ENCODE measurements at places on chromosomes 12 and 14. TPM values are rescaled to one million over a fixed set of nuclear protein-coding genes. Genes with fewer than 3 reads are reported as not detected.

RND1 gene
- 4.9 TPM for total RNA-seq

USP44 gene
- total RNA-seq = 28.8 TPM

DNA sequence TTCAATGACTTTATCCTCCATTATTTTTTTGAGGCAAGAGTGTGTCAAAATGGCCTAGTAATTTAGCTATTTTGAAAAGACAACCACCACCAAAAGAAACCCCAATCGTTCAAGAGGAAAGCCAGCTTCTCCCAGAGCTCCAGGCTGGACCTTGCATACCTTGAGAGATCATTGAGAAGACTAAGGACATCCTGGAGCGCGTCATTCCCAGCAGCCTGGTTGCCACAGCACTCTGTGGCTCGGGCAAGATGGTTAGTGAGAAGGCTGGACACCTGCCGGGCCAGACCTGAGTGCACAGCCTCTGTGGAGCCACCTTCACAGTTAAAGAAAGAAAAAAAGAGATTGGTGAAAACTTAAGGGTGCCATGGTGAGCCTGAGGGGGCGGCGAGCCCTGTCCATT, 111.4 kb downstream of the TRAFD1 start:
- H3K27me3 ChIP-seq = no peaks in the 10 kb centered on the region
- H3K36me3 ChIP-seq = peaks cover 28% of the 10 kb centered on the region
- peaks cover 4% of the 10 kb centered on the region for H3K4me1 ChIP-seq
- DNase-seq = no peak
- H3K4me3 ChIP-seq = no peak overlapping the region

DNA sequence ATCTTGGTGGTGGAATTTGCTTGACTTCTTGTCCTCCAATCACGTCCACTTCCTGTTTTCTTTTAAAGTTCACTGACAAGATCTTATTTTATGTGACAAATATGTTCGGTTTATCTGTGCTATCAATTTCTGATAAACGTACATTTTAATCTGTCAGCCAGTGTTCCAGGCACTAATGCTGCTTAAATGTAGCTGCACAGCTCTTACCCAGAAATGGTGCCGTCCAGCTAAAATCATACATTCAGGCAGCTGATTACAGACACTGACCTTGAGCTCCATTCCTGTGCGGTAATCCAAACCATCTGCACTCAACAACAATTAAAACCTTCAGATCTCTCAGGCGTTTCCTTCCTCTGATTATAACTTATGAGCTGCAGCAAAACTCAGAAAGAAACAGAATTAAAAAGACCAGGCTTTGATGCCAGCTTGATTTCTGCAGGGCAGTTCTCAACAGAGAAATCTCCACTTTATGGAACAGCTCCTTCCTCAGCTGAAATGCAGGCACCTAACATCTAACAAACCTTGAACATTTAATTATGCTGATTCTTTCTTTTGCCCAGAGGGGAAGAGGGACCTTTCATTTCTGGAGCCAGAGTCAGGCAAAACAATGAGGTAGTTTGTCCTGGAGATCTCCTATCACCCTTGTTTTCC, 26.4 kb upstream of the RASSF3 start:
- peak overlapping the region; percentile 61 for H3K4me3 ChIP-seq
- H3K4me1 ChIP-seq = peaks cover 16% of the 10 kb centered on the region
- DNase-seq = no peak
- peak overlapping the region; percentile 27 for H3K27ac ChIP-seq
- H3K27me3 ChIP-seq = no peaks in the 10 kb centered on the region

GRCh38 chr14:68571928-68572525, 220.8 kb downstream of the ZFP36L1 start:
- H3K27ac ChIP-seq = no peak overlapping the region
- H3K4me3 ChIP-seq = no peak overlapping the region
- no peaks in the 10 kb centered on the region for H3K27me3 ChIP-seq

GRCh38 chr12:40038619-40039018, 67.3 kb downstream of the SLC2A13 start:
- H3K36me3 ChIP-seq = peaks cover 4% of the 10 kb centered on the region
- H3K4me1 ChIP-seq = peaks cover 4% of the 10 kb centered on the region
- no peaks in the 10 kb centered on the region for H3K27me3 ChIP-seq
- H3K27ac ChIP-seq = no peak overlapping the region
- no peak for DNase-seq

GRCh38 chr14:48900565-48900964, 685.6 kb downstream of the RPS29 start:
- no peak overlapping the region for H3K27ac ChIP-seq
- no peaks in the 10 kb centered on the region for H3K27me3 ChIP-seq
- no peak overlapping the region for H3K4me3 ChIP-seq
- no peaks in the 10 kb centered on the region for H3K36me3 ChIP-seq
- H3K4me1 ChIP-seq = no peaks in the 10 kb centered on the region

DNA sequence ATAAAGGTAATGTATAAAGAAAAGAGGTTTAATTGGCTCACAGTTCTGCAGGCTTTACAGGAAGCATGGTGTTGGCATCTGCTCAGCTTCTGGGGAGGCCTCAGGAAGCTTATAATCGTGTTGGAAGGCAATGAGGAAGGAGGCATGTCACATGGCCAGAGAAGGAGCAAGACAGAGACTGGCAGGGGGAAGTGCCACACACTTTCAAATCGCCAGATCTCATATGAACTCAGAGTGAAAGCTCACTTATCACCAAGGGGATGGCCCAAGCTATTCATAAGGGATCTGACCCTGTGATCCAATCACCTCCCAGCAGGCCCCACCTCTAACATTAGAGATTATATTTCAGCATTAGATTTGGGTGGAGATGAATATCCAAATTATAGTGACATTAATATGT, 26.3 kb downstream of the LDHB start:
- no peak overlapping the region for H3K4me3 ChIP-seq
- DNase-seq = no peak
- peaks cover 3% of the 10 kb centered on the region for H3K4me1 ChIP-seq
- peaks cover 38% of the 10 kb centered on the region for H3K36me3 ChIP-seq

DNA sequence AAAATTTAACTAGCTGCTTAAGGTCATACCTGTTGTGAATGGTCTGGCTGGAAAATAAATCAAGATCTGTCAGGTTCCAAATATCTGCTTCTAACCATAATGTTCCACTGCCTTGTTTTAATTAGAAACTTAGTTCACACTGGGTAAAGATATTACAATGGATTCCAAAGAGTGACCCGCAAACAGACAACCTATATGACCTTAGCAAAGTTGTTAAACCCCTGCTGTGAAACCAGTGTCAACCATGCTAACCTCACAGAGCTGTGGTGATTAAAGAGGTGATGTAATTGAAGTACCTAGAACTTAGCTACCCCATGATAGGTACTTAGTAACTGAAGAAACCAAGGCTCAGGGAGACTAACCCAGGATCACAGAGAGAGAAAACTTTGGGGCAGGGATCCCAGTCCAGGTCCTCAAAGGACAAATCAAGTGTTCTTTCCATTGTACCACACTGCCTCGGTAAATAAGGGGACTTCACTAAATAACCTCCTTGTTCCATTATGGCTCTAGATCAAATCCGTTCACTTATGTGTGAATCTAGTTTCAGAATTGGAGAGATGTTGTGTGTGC, 2.2 kb downstream of the GUCY2C start:
- H3K36me3 ChIP-seq = no peaks in the 10 kb centered on the region
- no peaks in the 10 kb centered on the region for H3K4me1 ChIP-seq
- no peak overlapping the region for H3K4me3 ChIP-seq
- no peak overlapping the region for H3K27ac ChIP-seq

DNA sequence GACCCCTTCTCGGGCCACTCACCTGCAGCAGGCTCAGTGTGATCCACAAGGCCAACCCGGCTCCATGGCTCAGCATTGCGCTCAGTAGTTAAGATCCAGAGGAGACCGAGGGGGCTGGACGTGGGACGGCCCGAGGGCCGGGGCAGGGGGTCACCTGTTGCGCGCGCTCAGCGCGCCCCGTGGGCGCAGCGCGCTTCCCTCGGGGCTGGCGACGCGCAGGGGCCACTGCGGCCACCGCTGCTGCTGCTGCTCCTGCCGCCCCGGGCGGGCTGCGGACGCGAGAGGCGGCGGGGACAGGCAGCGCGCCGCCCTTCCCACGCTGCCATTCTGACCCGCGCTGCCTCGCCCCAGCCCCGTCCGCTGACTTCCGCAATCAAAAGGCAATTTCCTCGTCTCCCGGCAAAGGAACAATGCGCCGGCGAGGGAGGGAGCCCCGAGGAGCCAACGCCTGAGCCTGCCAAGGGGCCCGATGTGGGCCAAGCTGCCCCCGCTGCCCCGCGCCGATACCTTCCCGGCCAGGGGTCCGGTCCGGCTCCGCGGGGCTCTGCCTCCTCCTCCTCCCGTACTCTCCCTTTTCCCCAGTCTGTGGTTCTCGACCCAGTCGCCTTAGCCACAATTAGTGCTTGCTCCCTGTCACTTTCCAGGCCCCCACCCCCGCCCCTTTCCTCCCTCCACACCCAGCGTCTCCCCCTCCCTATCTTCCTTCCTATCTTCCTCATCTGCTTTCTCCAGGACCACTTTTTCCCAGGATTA, 27.3 kb downstream of the PTPRB start:
- DNase-seq = peak; percentile 31
- no peak overlapping the region for H3K27ac ChIP-seq
- no peaks in the 10 kb centered on the region for H3K36me3 ChIP-seq
- peaks cover 59% of the 10 kb centered on the region for H3K27me3 ChIP-seq

DNA sequence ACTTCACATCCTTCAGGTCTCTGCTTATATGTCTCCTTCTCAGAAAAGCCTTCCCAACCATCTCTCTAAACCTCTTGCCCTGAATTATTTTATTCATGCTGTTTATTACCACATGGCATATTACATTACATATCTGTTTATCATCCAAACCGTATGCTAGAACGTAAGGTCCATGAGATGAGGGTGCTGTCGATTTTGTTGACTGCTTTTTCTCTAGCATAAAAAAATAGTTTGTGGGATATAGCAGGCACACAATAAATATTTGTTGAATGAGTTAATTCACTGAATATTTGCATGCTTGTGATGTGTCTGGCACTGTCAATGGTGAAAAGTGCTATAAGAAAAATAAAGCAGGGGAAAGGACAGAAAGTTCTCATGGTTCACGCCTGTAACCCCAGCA, 22.9 kb downstream of the SAMD4A start:
- no peak overlapping the region for H3K27ac ChIP-seq
- DNase-seq = no peak
- H3K4me1 ChIP-seq = peaks cover 5% of the 10 kb centered on the region

GRCh38 chr14:103361867-103362266, 23.3 kb upstream of the MARK3 start:
- no peak overlapping the region for H3K27ac ChIP-seq
- DNase-seq = no peak
- H3K27me3 ChIP-seq = peaks cover 4% of the 10 kb centered on the region
- peaks cover 13% of the 10 kb centered on the region for H3K36me3 ChIP-seq
- peaks cover 6% of the 10 kb centered on the region for H3K4me1 ChIP-seq

Measured in activated naive CD8-positive, alpha-beta T cell treated with anti-CD3 and anti-CD28 coated beads, Interleukin-2, amount 10 ng/mL, durations not matched to agents 7 days and 5 days (primary cell).